ENCODE measurements at places on chromosomes 12 and 14.

GRCh38 chr12:14768823-14769405, 34.4 kb downstream of the WBP11 start:
- peak; percentile 41 for DNase-seq
- H3K4me3 ChIP-seq, result peak overlapping the region; percentile 98
- H3K4me1 ChIP-seq, result peaks cover 30% of the 10 kb centered on the region
- H3K27me3 ChIP-seq, result no peaks in the 10 kb centered on the region

GRCh38 chr12:48765753-48766162, 23.1 kb downstream of the ADCY6 start:
- H3K27me3 ChIP-seq, result no peaks in the 10 kb centered on the region
- no peak overlapping the region for H3K4me3 ChIP-seq
- H3K36me3 ChIP-seq, result peaks cover 20% of the 10 kb centered on the region
- no peak overlapping the region for H3K27ac ChIP-seq

DNA sequence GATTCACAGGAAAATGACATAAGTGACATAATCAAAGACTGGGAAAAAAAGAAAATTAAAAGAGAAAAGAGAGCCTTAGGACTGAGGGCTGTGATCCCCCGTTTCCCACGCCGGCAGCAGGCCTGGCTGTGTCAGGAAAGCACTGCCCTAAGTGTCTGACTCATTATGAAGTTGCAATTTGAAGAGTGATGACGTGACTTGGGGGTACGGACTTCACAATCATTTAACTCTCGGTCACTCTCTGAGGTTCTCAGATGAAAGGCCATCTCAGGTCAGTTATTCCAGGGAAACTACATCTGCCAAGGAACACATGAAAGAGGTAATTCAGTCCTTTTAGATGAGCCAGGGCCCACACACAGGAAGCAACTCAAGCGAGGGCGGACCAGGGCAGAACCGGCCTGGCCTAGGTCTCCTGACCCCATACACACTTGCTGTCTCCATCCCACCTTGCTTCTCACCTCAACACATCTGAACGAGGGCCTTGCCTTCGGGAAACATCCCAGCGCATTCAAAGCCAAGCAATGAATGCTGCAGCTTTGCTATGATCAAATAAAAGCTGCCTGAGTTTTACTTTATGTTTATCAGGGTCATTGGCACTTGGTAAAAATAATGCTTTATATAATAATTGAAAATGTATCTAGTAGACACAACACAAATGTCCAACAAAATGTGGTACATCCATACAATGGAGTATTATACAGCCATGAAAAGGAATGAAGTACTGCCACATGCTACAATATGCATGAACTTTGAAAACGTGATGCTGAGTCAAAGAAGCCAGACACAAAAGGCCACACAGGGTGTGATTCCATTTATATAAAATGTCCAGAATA, 2.7 kb downstream of the SSH1 start:
- peaks cover 55% of the 10 kb centered on the region for H3K4me1 ChIP-seq
- H3K27me3 ChIP-seq, result peaks cover 2% of the 10 kb centered on the region
- no peak overlapping the region for H3K4me3 ChIP-seq
- H3K36me3 ChIP-seq, result peaks cover 20% of the 10 kb centered on the region

DNA sequence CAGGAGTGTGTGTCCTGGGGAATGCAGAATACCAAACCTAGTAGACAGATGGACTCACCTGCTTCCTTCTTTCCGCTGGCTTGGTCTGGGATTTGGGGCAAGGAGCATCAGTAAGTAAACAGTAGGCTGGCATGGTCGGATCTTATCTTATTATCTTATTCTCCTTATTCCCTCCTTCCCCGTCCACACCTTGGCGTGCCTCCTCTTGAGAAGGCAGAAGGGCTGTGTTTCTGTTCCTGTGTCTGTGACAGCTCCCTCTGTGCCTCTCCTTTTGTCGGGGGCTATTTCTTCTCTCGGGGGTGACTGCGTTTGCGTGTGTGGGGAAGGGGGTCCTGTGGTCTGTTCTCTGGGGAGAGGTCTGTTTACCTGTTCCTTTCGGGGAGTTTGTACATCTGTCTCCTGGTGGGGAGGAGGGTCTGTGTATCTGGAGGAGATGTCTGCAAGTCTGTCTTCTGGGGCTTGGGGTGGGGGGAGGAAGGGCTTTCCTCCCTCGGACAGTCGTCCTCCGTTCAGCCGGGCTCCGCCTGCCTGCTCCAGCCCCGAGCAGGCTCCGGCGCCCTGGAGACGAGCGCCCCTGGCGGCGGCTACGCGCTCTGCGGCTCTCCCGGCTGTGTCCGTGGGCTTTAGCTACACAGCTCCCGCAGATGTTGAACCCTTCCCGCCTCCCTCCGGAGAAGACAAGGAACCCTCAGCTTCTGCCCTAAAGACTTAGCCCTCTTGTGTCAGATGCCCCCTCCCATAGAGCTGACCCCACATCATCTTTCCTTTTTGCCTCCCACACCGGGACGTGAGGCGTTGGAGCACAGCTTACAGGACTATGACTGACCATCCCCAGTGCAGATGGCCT, 4.4 kb downstream of the KRT86 start:
- no peaks in the 10 kb centered on the region for H3K36me3 ChIP-seq
- H3K27me3 ChIP-seq, result peaks cover 5% of the 10 kb centered on the region

DNA sequence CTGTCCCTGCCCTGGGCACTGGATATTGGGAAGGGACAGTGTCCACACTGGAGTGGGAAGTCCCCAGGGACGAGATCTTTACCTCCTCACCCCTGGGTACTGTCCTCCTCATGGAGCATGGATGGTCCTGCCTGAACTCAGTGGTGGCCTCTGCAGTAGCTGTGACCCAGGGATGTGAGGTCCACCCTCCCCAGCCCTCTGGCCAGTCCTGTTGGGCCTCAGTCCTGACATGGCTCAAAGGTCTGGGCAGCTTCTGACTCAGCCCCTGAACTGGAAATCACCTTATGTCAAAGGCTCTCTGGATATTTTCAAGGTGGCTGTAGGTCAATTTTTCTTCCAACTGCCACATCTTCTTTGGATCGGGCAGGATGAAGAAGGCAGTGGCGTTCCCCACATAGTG, 24.4 kb downstream of the SERPINA1 start:
- no peaks in the 10 kb centered on the region for H3K4me1 ChIP-seq
- no peaks in the 10 kb centered on the region for H3K36me3 ChIP-seq
- H3K4me3 ChIP-seq, result no peak overlapping the region
- H3K27ac ChIP-seq, result no peak overlapping the region
